NCI-H774 (cell line): ENCODE measurements at places on chromosomes 3 and 15.

DNA sequence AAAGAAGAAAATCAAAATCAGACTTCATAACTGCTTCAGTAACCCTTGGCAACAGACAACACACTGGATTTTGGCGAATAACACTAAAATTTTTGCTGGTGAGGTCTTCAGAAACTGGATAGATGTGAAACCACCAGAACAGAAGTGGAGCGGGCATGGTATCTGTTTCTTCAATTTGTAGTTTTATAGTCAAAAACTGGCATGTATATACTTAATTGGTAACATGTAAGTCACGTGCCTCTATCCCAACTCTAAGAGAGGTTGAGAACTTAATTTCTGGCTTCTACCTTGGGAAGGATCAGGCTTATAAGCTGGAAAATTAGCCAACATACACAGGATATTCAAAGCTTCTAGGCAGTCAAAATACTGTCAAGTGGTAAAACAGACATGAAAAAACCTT is 172.6 kb upstream of the CHL1 start:
- no peak for DNase-seq

GRCh38 chr15:67882487-67883233 is 42.8 kb upstream of the RNU6-1 start:
- DNase-seq: no peak

- no peak for DNase-seq
These were observed 13.2 kb downstream of the PFKFB4 start for GRCh38 chr3:48543271-48543866.

GRCh38 chr3:171684221-171684620 is 126.1 kb downstream of the PLD1 start:
- no peak for DNase-seq

DNA sequence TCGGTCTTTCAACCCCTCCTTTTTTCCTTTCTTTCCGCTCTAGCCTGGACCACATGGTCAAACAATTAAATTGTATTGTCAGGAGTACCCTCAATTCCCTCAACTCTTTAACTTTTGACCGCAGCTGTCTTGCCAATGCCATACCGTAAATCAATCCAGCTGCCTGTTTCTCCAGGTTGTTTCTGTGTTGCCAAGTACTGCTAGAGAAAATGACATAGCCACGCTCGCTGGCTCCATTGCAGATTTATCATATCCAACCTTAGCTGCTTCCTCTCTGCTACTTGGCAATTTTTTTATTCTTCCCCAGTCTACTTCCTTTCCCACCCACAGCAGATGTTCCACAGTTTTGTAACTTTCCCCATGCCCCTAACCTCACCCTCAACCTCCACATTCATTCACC is 60.0 kb downstream of the ZNF385D start:
- DNase-seq: no peak

DNA sequence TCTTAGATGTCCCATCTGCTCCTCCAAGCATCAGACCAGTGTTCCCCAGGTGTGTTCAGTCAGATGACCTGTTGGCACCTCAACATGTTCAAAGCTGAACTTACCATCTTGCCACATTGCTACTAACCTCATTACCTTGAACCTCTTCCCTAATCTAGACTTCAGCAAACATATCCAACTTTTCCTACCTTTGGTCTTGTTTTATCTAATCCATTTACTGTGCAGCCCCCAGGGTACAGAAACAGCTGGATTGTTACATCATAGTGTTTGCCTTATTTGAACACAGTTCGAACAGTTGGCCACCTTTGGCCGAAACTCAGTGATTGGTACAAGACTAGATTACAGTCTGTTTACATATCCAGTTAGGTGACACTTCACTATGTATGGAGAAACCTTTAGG is 36.1 kb upstream of the MCF2L2 start:
- DNase-seq: no peak

- DNase-seq: no peak
These were observed 111.5 kb upstream of the ETV5 start for GRCh38 chr3:186220365-186220764.

GRCh38 chr3:180093535-180093934 is 56.8 kb upstream of the PEX5L start:
- DNase-seq: no peak

- no peak for DNase-seq
These were observed 207.1 kb downstream of the GBE1 start for GRCh38 chr3:81554388-81554787.

GRCh38 chr3:100096866-100097265 is 17.4 kb downstream of the FILIP1L start:
- no peak for DNase-seq

DNA sequence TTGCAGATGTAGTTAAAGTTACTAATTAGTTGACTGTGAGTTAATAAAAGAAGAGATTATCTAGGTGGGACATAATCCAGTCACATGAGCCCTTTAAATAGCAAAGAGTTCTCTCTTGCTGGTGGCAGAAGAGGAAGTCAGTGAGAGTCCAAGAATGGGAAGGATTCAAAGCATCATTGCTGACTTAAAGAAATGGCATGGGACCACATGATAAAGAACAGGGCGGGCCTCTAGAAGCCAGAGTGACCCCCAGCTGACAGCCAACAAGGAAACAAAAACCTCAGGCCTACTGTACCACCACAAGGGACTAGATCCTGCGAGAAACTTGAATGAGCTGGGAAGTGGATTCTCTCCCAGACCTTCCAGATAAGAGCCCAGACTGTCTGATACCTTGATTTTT is 447.2 kb upstream of the CCDC54 start:
- DNase-seq: no peak

DNA sequence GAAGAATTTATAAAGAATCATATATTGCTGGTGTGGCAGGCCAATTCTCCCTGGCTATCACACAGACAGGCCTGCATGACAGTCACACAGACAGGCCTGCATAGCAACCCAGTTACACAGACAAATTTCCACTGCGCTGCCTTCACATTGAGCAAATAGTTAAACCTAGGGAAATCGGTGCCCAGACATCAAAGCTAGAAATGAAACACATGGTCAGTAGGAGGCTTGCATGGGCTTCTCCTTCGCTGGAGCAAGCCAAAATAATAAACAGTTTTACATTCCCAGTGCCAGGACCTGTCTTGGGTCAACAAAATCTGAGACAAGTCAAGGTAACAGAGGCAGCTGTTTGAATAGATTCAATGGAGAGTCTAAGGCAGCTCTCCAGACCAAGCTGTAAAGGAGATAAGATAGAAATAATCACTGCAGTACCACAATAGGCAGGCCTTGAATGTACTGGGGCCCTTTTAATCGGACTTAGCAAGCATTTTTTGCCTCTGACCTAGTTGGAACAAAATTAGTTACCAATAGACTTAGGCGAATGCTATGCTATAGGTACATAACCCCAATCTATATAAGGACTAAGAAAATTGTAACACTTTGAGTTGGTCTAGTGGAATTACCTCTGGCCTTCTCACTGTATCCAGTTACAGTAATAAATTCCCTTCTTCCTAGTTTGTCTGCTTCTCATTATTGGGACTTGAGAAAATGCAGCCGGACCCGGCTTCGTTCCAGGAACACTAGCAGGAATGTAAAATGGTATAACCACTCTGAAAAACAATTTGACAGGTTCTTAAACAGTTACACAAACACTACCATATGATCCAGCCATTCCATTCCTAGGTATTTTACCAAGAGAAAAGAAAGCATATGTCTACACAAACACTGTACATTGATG is 274.7 kb upstream of the UBE2E2 start:
- no peak for DNase-seq

DNA sequence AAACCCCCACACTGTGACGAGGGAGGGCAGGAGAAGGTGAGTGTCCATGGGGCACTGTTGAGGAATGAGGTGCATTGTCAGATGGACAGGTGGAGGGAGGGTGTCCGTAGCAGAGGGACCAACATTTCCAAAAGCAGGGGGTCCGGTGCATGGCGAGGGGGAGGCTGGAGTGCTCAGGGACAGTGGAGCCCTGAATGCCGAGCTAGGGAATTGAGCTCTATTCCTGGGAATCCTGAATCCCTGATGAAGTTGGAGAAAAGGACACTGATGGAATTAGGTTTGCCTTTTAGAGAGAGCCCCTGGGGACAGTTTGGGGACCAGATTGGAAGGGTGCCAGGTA is 7.9 kb upstream of the ANPEP start:
- DNase-seq: no peak

DNA sequence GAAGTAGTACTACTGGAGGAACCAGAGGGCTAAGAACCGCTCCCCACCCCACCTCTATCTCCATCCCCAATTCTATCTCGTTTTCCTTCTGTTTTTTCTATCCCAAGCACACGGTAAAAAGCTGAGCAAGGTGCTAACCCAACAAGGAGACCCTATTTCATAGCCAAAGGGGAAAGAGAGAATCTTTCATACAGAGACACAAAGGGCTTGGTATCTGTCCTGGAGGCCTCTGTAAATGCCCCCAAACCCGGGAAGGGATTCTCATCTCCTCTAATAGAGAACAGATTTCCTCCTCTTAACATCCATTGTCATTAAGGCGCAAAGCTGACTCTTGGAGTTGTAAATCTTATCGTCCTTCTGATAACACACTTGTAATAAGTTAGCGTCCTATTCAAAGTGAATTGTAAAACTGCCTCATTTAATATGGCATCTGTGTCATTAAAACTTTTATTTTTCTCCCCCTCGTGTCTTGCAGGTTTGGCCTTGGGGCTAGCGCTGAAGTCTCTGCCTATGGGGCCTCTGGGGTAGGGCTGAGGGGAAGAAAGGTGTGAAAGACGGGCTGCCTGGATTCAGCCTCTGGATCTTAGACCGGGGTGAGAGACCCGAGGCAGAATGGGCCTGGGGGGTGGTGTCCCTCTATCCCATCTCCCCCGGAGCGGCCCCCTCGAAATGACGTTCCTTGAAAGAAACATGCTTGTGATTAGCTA is 12.1 kb downstream of the NR2F2 start:
- no peak for DNase-seq
